Right atrium auricular region (tissue), 2 donors: ENCODE measurements at places on chromosomes 6 and 20.

GRCh38 chr20:63106108-63106764 is 99.5 kb upstream of the BHLHE23 start:
- DNase-seq, result no peak

GRCh38 chr6:36794713-36795065 is 44.6 kb downstream of the CPNE5 start:
- no peak for DNase-seq

DNA sequence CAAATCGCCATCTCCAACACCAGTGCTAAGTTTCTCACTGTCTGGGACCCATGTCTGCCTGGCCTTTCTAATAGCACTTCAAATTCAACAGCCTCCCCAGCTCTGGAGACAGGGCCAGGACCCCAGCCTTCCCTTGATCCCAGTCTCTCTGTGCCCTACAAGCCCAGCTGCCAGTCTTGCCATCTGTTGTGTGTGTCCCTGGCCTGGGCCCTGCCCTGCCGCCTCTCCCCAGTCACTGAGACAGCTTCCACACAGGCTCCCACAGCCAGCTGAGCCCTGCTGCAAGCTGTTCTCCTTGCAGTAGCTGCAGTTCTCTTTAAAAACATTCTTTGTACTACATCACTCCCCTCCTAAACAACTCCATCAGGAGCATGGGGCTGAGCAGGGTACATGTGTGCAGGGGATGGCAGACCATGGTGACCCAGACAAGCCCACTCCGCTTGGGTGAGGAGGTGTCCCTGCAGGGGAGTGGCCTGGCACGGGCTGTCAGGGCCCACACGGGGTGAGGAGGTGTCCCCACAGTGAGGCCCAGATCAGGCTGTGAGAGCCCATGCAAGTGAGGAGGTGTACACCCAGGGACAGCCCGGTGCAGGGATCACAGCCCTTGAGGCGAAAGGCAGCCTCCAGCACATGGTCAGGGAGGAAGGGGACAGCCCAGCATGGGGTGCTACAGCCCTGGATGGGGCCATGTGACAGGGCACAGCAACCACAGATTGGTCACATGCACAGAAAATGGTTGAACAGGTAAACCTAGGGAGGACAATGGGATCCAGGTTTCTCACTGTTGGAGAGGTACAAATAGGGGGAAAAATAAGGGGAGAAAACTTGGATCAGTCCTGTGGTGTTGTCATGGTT is 16.2 kb downstream of the CST7 start:
- DNase-seq, result no peak

GRCh38 chr20:50918403-50918802 is 12.8 kb downstream of the ADNP start:
- no peak for DNase-seq

- no peak for DNase-seq
Observed at GRCh38 chr20:6265204-6265904, 142.5 kb upstream of the FERMT1 start.
